NCI-H1417 treated with DMSO at 0.1 percent for 48 hours (cell line): ENCODE measurements at places on chromosomes 11 and 22.

- no peak for DNase-seq
Measured at GRCh38 chr11:24411791-24412190, 85.1 kb upstream of the LUZP2 start.

DNA sequence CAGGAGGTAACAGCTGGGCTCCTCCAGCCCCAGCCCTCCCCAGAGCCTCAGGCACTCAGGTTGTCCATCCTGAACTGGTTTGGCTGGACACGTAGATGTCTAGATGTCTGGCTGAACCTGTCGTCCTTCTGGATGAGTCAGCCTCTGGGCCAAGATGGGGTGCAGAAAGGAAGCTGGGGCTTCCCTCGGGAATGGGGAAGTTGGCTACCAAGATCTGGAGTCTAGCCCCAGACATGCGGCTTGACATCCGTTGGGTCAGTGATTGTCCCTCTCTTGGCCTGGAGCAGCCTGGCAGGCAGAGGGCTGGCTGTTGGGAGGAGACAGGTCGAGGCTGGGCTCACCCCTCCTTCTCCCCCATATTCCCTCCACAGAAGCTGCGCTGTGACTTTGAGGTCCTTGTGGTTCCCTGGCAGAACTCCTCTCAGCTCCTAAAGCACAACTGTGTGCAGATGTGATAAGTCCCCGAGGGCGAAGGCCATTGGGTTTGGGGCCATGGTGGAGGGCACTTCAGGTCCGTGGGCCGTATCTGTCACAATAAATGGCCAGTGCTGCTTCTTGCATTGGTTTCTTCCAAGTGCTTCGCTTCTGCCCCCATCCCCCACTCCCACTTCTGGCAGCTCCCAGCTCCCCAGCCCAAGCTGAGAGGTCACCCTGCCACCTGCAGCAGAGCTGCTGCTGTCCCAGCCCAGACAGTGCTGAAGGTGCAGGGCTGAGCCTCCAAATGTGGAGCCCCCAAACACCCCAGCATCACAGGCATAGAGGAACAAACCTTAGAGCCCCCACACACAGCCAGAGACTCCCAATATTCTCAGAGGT lies 1.3 kb downstream of the CST6 start:
- no peak for DNase-seq

- DNase-seq: no peak
Measured at GRCh38 chr11:20357150-20357549, 6.4 kb upstream of the HTATIP2 start.

DNA sequence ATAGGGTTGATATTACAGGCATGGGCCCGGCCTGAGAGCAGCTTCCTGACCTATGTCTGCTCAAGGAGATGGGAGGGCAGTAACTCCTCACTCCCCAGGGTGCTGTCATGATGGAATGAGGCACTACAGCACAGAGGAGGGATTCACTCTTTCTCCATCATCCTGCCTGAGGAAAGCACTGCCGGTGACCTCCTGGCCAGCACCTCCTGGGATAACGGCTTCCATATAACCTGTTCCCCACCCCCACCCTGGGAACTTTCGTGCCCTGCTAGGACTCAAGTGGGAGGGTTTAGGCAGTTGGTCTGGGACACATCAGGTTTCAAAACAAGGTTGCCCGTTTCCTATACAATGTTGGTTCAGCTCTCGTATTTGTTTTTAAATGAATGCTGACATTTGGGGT lies 42.7 kb upstream of the MN1 start:
- DNase-seq: no peak

- no peak for DNase-seq
Measured at GRCh38 chr11:131027491-131027890, 111.2 kb upstream of the SNX19 start.

DNA sequence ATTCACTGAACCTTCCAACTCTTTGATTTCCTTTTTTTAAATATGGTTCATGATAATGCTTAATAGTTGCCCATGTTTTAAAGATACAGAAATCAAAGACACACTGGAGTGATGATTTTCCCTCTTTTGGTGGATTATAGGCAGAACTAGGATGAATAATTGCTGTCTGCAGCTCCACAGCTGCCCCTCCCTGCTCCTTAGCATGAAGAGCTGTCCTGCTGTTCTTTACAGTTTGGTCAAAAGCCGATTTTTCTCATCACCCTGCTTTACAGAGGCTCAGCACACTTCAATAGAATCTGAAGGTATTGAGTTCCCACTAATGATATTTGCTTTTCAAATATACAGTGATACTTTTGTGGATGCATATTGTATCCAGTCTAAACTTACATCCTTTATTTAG lies 202.6 kb downstream of the AASDHPPT start:
- no peak for DNase-seq

- DNase-seq: no peak
Measured at GRCh38 chr11:12871788-12872321, 137.3 kb upstream of the RASSF10 start.

DNA sequence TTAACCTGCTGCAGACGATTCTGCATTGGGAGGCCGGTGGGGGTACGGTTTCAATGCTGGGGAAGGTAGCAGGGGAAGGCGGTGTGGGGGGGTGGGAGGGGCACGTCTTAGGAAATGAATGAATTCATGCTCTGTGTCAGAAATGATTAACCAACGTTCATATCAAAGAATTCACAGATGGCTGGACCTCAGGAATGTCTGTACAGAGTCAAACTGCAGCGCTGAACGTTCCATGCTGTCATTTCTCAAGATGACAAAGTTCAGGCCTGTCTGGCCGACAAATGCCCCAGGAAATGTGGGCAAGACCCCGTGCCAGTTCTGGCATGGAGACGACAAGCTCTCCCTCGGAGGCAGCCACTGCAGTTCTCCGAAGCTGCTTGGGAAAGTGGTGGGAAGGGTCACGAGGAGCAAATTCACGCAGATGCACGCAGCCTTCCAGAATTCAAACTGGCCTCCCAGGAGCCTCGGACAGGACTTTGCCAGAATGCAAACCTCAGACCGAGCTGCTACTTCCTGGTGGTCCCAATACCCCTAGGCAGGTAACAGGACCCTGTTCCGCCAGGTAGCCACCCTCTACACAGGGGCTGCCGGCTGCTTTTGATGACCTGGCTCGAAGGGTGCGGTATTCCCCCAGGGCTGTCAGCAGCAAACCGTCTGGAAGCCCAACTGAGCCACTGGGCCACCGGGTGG lies 81.5 kb downstream of the TRMU start:
- no peak for DNase-seq

GRCh38 chr11:31887180-31887579 lies 76.1 kb upstream of the PAX6 start:
- no peak for DNase-seq

GRCh38 chr11:1825785-1826451 lies 8.9 kb upstream of the SYT8 start:
- DNase-seq: no peak

DNA sequence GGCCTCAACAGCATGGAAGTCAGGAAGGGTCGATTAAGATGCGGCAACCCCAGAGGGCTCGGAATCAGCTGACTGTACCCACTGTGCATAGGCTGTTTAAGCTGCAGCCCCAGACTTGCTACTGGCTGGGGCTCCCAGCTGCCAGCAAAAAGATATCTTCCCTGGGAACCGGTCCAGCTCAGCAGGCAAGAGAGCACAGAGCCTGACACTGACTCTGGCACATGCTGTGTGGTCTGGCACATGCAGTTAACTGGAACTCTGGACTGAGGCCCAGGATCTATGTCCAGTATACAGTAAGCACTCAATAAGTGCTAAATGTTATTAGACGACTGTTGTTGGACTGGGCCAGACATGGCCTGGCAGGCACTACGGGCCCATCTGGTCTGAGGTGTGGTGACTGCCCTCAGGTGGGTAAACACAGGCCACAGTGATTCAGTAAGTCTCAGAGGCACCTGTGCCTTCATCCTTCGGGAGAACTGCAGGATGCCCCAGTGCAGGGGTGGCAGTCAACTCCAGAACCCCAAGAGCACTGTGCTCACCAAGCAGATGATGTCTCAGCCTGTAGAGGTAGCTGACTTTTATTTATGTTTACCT lies 87.6 kb downstream of the LARGE1 start:
- no peak for DNase-seq

DNA sequence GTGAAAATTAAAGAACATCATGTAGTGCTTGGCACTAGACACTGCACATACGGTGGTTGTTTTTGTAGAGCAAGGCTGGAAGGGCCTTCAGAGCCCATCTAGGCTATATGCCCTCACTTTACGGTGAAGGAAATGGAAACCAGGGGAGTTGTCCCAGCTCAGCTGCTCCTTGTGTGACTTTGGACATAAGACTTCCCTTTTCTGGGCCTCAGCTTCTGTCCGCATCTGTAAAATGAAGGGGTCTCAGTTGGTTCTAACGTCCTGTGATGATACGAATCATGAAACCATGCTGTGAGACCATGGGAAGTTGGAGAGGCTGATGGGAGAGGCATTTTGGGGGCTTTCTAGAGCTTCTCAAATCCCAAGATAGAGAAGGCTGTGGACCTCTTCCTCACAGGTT lies 4.7 kb downstream of the KCNE3 start:
- DNase-seq: no peak

DNA sequence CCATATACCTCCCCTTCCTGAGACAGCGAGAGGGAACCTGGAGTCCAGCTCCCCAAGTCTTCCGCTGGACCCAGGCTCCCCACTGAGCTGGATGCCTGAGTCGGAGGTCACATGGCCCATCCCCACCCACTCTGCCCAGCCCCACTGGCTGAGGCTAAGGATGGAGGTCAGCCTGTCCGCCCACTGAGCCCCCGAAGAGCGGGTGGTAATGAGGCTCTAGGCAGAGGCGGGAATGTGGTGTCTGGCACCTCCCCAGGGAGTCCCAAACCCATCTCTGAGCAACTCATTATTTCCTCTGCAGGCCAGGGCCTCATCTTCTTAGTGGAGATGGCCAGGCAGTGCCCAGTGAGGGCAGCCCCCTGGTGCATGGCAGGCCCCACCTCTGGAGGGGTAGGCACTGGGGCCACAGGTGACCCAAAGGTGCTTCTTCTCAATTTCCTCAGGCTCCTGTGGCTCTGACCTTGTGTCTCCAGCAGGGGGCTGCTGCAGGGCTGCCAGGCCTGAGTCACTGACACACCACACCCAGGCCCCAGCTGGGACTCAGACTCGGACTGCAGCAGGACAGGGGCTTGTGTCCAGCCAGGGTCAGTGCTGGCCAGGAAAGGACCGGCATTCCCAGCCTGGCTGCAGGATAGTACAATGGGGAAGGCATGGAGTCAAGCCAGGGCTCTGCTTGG lies 10.2 kb upstream of the PDE2A start:
- DNase-seq: no peak

DNA sequence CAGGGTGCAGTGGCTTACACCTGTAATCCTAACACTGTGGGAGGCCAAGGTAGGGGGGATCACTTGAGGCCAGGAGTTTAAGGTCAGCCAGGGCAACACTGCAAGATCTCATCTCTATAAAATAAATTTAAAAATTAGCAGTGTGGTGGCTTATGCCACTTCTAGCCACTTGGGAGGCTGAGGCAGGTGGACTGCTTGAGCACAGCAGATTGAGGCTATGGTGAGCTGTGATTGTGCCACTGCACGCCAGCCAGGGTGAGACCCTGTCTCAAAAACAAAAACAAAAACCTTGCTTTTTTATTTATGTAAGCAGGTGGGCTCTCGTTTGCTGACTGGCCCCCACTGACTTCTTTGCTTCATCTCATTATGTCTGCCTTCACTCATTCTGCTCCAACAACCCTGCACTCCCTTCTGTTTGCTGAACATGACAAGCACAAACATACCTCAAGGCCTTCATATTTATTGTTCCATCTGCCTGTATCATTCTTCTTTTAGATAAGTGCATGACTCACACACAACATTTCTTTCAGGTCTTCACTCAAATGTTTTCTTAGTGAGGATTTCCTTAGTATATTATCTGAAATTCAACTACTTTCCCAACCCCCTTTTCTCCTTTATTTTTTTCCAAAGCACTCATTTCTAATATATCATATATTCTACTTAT lies 32.4 kb upstream of the CLNS1A start:
- no peak for DNase-seq

DNA sequence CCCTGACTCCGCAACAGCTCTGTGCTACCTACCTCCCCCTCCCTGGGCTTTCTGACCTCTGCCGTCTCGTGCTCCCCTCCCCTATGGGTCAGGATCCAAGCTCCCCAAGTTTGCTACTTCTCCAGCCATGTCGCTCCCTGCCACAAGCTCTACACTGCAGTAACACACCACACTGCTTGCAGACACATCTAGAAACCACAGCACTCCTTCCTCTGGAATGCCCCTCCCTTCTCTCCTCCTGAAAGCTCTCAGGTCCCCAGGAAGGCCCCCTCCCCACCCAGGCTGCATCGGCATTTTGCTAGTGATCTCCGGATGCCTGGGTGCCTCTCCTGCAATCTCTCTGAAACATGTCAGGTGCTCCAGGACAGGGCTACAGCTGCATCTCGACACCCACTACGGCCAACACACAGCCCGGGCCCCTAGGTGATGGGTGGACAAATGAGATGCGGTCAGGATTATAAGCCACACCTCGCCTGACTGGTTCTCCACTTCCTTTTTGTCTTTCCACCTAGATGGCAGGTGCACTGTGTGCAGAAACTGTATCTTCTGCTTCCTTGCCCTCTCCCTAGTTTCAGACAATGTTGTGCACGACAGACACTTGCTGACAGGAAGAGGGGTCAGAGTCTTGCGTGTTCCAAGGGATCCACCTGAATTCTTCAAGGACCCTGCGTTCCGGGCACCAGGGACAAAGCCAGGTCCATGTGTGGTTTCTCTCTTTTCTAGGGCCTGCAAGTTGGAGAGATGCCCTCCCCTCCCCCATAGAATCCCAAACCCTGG lies 22.9 kb downstream of the RPUSD4 start:
- no peak for DNase-seq

DNA sequence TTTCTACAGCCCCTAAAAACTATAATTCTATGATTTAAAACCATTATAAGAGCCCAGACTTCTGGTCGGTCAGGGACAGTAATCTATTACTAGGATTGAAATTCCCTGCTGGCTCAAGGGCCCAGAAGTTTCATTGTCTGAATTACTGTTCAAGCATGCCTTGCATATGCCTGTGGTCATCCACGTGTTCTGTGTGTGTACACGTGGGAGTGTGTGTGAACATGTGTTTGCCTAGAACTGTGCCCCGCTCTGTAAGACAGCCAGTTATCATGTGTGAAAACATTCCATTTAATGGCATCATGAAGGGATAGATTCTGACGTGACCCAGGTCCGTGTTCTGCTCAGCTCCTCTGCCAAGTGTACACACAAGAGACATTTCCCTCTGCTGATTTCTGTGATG lies 189.3 kb upstream of the NECTIN1 start:
- no peak for DNase-seq

DNA sequence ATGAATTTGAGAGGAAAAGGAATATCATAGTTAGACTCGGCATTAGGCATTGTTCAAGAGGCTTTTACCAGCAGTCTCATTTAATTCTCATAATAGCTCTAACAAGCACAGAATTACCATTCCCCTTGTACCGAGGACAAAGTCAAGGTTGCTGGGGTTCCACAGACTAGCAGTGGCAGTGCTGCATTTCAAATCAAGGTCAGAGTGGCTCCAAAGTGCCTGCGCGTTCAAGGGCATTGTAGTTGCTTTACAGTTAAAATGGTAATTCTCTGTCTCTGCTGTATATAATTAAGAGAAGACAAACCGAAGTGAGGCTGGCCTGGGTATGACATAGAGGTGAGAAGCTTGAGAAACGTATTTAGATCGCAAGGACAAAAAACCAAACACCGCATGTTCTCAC lies 40.4 kb upstream of the TP53AIP1 start:
- no peak for DNase-seq
